ENCODE measurements at places on chromosomes 2 and 18.

GRCh38 chr2:151841047-151841424 is 12.8 kb upstream of the ARL5A start:
- no peak for DNase-seq

DNA sequence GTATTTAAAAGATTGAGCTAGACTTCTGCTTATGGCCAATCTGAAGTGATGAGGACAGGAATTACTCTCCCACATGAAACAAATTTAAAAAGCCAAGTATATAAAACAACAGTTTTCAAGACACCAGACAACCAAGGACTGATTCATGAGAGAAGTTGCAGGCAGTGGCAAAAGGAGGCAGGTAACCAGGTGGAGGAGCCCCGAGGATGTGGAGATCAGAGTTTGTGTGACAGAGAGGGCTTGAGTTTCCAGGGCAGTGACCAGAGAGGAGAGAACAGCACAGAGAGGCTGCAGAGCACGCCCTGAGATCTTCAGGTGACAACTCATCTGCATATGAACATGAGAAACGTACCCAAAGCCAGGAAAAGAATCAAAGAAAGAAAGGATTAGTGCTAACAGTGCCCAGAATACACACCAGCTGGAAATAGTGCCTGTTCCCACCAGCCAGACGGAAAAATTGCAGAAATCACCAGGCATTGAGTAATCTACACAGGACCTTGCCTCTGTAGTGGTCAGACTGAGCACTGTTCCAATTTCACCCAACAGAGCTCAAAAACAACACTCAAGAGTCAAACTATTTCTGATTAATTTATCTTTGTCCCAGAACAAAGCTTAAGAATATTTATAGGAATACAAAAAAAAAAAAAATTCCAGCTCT is 173.1 kb downstream of the SEPTIN10 start:
- DNase-seq, result no peak

DNA sequence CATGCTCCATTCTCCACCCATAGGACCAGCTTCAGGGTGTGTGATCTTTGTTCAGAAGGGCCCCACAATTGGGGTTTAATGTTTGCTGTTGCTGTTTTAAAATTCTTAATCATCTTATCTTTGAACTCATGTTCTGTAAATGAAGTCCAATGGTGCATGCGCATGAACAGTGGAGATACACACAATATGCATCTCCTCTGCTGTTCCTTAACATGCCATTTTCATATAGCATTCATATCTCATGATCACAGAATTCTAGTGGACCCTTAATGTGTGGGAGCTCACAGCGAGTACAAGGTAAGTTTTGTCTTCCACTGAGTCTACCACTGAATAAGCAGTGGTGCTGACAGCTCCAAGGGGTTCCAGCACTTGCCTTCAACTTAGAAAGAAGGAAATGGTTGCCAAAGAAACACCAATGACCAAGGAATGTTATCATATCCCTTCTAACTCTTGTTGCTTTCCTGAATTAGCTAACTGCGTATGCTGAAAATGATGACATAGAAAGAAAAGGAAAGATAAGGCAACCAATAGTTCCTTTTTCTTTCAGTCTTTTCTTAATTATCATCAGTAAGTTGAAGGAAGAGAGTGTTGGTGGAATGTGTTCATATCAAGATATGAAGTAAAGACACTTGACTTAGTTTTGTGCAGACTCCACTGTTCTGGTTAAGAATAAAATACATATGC is 258.9 kb upstream of the FBXO11 start:
- no peak for DNase-seq

- no peak for DNase-seq
These were observed 271.4 kb downstream of the ZEB2 start for GRCh38 chr2:144248350-144249034.

GRCh38 chr2:171553858-171554257 is 31.6 kb downstream of the CYBRD1 start:
- DNase-seq, result no peak

DNA sequence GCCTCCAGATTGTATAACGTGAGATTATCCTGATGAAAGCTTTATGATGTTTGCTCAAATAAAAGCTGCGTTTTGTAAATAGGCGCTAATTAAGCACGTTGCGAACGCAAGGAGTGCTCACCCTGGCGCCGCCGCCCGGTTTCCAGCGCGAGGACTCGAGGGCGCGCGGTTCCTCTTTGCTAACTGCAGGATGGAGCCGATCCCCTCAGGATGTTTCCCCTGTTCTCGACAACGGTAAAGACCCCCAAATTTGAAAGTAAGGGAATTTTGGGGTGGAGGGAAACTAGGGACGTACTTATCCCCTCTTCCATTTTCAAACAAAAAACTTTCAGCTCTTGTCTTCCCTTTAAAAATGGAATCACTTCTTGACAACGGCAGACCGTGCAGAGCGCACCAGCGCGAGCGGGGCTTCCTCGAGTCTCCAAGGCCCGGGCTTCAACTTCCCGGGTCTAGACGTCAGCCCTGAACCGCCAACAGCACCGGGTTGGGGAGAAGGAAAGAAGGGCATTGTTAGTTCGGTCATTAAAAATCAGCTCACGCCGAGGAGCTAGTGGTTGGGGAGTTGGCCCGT is 1.1 kb upstream of the GBX2 start:
- no peak for DNase-seq

GRCh38 chr2:95297639-95298395 is 670 bp downstream of the KCNIP3 start:
- no peak for DNase-seq

DNA sequence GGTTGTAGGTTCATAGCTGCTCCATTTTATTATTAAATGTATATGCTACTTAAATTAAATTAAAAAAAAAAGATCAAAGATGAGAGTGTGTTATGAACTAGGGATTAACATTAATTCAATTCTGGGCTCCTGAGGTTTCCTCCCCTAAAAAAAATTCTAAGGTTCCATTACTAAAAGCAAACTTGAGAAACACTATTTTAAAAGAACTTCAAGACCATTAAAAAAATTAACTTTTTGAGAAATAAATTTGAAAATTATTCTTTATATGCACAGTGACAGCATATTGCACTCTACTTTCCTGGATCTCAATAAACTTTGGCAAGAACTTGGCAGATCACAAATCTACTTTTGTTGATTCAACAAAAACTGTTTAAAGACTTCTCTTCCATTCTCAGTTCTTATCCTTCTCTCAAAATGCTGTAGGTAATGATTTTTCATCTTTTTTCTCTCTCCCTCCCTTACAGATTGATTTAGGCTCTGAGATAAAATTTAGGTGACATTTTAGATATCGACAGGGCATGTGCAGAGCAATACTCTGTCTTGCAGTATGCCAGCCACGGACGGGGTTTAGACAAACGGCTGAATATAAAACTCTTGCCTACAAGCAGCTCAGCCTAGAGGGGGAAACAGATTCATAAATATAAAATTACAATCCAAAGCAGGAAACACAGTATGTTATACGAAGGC is 592 bp upstream of the MARS2 start:
- no peak for DNase-seq

DNA sequence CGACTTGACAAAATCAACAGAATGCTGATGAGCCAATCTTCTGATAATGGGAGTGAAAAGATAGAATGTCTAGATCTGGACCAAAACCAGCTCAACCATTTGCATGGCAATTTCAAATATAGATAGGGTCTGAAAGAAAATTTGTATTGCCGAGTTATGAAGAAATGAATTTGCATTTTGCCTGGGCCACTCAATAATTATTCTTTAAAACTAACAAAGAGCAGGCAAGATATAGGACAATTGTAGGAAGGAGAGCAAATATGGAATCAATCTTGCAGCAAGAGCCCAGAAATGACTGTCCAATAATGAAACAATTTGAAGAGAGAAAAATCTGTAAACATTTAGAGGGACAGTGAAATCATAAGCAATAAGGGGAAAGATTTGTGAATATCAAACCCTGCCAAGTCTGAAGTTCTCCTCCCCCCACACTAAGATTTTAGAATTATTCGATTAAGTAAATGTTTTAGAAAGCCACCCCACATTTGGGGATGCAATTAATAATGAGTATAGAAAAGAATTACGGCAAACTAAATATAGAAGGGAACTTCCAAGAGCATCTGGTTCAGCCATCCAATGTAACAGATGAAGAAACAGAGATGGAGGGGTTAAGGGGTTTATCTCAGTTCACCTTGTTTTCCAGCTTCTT is 377.4 kb downstream of the SETBP1 start:
- no peak for DNase-seq

- DNase-seq, result no peak
These were observed 133.4 kb downstream of the CABLES1 start for GRCh38 chr18:23268641-23269040.

DNA sequence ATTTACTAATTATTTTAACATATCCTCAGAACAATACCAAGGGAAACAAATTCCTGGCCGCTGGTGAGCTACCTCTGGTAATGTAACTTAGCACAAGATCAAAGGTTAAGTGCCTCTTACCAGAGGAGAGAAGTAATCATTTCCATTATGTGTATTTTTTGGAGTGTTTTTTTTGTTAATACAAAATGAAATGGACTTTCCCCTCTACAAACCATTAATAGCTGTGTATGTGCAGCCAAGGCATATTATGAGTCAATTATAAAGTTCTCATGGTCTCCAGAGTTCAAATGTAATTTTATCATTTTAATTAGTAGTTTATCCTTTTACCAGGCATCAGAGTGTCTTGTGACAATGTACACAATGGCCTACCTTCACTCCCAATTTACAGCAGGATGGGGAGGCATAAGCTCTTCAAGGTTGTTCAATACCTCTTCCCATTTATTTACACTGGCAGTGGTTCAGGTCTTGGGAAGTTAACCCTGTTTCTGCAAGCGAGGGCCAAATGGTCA is 242.2 kb downstream of the TGIF1 start:
- DNase-seq, result no peak

- no peak for DNase-seq
These were observed 3.7 kb downstream of the ANKRD23 start for GRCh38 chr2:96839875-96840850.
